ENCODE measurements at places on chromosomes 16 and 17.
A peak's percentile ranks its signal among the peaks of the same experiment; 100 is the strongest.

DNA sequence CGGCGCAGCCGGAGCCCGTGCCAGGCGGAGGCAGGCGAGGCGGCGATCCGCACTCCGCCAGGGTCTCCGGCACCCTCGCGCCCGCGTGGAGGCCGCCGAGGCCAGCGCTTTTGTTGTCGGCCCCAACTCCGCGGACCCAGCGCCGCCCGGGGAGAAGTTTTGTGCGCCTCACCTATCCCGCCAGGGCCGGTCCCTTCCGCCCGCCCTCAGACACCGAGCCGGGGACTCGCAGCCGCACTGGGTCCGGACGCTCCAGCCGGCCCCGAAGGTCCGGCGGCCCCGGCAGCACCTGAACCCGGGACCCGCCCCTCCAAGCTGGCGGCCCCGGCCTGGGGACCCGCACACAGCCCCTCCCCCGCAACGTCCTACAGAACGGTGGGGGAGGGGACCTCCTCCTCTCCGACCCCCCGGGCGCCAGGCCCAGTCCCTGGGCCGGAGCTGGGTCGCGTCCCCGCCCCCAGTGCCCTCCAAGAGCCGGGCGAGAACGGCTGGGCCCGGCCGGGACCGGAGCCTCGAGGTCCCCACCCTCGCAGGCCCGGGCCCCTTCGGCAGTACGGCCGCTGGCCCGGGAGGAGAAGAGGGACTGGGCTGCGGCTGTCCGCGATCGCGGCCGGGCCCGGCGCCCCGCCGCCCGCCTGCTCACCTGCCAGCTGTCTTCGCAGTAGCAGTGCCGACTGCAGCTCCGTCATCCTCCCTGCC lies 698 bp downstream of the UBE2G1 start:
- peak; percentile 17 for DNase-seq

DNA sequence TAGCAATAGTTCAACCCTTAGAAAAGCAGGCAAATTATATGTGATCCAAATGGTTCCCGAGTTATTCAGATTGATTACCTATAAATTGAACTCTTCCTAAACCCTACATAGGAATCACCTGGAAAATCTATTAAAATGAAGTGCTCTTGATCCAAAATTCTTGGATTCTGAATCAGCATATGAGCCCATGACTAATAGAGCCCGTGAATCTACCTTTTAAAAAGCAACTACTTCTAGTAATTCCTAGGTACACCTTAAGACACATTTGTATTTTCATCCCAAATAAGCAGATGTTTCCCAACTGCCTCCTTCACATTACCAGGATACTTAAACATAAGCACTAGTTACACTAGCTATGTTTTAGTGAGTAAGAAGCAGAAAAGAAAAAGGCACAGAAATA lies 1171.0 kb upstream of the GOT2 start:
- DNase-seq = no peak

DNA sequence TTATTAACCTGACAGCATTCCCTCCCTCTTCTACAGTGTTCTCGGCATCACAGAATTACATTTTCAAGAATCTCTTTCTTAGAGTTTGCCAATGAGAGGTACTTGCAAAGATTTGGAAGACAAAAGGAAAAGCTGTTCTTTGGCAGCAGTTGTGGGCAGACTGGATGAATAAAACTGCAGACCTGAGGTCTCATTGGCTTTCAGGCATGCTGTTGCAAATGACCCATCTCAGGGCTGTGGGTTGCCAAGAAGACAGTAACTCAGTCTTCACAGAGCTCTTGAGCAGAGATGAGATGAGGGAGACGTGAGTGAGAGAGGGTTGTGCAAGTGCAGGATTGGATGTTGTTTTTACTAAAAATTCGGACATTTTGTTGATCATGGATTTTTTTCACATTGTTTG lies 11.3 kb upstream of the USP31 start:
- DNase-seq = no peak

DNA sequence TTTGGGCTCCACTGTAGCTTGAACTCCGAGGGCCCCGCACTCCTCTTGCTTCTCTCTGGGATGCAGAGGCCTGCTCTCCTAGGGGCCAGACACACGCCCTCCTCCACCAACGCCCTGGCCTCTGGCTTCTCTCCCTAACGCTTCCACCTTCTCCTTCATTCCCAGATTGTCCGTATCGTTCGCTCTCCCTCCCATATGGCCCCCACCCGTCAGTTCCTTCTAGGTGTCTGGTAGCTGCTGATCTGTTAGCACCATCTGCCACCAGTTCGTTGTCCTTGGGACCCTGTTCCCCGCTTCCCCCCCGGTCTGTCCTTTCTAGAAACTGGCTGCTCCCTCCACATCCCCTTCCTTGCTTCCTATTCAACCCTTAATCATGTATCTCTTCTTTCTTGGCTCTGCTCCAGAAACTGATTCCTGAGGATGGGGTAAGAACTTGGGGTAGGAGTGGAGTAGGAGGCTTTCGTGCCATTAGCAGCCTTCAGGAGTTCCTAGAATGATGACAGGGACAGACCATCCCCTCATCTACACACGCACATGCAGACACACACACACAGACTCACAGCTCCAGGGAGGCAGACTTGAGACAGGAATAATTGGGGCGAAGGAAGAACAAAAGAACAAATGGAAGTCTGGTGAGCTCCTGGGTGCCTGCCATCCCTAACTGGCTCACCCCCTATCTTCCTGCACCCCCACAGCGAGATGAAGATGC lies 4.3 kb downstream of the ATP1B2 start:
- DNase-seq = no peak

DNA sequence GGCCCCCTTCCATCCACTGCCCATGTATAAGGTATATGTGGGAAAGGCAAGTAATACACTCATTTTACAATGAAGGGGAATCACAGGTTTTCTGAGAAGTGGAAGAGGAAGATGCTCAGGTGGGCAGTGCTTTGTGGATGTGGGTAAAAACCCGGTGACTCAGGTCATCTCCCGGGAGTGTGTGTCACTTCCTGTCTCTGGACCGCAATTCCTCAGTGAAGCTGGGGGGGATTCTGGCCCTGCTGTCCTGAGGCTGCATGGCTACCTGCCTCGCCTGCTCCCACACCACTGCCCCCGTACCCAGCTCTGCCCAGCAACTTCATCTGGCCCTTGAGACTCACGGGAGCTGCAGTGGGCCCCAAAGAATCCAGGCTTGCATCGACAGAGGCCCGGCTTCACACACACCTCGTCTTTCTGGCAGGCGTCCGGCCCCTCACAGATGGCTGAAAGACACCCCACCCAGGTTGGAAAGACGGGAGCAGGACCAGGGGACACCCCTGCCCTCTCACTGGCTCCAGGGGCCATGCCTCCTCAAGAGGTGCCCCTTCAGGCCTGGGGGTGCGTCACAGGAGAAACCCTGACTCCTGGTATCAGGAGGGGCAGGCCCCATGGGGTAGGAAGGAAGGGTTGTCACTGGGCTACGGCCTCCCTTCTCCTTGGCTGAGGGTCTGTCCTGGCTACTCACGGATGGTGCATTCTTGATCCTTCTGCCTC lies 882 bp downstream of the SCARF1 start:
- DNase-seq = no peak

DNA sequence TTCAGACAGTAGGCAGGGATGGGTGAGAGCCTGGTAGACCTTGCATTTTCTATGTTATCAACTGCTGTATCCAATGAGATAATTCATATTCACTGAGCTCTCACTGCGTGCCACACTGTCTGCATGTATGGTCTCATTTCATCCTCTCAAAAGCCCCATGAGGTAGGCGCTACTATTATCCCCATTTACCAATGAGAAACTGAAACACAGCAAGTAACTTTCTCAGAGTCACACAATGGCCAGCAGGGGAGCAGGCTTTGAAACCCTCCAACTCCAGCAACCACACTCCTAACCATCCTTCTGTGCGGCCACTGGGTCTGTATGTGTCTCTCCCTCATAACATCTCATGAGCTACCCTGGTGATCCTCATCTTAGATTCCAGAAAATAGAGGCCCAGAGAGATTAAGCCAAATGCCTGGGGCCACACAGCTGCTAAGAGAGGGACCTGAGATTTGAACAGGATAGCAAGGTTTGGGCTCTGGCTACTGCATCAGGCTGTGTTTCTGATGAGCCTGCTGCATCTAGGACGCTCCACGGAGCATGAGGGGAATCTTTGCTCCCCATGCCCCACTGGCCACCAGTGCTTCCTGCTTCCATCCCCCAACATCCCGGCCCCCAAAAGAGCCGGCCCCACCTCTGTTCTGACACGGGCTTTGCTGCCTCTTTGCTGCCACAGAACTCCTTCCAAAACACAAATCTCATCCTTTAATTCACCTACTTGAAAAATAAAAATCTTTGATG lies 3.2 kb downstream of the CCR7 start:
- DNase-seq = no peak

DNA sequence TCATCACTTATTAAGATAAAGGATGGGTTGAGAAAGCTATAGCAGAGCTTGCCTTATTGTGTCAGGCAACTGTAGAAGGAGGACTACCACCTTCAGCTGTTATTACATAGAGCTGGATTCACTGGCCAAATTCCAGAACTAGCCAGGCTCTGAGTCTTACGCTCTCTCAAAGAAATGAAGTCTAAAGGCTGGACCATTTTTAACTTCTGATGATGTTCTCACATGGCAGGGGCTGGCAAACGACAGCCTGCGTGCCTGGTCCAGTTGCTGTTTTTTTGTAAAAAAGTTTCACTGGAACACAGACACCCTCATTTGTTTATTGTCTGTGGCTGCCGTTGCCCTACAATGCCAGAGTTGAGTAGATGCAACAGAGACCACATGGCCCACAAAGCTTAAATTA lies 21.2 kb downstream of the TRAF4 start:
- no peak for DNase-seq

- DNase-seq = no peak
Measured at GRCh38 chr16:72845322-72846020, 202.5 kb downstream of the ZFHX3 start.

Data from stimulated activated CD4-positive, alpha-beta T cell treated with anti-CD3 and anti-CD28 coated beads, Interleukin-12 subunit alpha, Interleukin-12 subunit beta, amount 100 ng/mL, for 24 hours (primary cell).